HL-60 (cell line): ENCODE measurements at places on chromosomes 1 and 21.

DNA sequence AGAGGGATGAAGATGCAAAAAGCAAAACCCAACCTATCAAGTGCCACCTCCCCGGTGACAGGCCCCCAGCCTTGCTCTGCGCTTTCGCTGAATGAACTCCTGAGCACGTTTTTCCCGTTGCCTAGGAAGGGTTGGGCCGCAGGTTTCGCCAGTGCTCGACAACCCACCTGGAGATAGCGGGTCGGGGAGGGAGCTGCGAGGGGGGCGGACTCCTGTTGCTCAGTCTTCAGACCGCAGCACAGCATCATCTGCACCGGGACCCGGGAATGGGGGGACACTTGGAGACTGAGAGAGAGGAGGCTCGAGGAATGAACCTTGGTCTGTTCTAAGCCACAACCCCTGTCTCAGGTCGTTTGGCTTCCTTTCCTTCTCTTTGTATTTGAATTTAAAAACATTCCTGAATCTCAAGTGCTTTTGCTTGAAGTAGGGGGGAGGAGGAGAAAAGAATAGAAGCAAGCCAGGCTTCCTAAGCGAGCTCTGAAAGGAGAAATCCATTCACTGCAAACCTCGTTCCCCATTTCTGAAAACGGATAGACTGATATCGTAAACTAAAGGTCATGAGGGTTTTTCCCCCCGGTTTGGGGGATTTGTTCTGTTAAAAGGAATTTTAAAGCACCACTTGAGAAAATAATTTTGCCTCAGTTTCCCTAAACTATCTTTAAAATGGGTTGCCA lies 1.2 kb downstream of the AK5 start:
- no peak for DNase-seq

DNA sequence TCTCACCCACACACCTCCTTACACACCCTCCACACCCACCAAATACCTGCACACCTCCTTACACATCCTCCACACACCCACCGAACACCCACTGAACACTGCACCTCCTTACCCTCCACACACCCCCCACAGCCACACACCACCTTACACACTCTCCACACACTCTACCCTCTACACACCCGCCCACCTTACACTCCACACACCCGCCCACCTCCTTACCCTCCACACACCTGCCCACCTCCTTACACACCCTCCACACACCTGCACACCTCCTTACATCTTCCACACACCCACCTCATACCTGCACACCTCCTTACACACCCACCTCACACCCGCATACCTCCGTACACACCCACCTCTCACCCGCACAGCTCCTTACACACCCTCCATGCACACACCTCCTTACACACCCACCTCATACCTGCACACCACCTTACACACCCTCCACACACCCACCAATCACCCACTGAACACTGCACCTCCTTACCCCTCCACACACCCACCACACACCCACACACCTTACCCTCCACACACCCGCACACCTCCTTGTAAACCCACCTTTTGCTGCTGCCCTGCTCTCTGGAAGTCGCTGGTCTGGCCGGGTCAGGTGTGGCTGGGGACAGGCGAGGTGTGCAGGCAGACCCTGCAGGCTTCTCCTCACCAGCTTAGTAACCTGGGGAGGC lies 38.5 kb downstream of the COQ8A start:
- DNase-seq: no peak

DNA sequence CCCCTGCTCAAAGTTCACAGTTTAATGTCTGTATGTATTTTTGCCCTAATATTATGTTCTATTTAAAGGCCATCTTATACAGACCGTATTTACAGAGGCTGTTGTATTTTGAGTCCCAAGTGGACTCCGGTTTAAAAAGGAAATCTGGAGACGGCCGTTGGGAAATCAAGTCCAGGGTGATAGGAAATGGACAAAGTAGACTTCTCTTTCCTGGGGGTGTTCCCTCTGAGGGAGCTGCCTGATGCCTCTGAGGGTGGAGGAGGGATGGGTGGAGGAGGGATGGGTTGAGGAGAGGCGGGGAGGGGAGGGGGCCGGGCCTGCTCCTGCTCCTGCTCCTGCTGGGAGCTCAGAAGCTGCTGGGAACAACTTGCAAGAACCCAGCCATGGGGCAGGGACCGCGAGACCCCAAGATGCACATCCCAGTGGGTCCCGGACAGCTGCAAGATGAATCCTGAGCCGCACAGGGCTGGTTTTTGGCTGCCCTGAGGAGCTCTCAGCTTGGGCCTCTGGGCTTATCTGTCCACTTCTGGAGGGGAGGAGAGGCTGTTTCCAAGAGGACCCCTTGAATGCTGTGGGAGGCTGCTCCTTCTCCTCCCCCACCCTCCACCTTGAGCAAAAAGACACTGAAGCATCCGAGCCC lies 12.0 kb upstream of the ACTL8 start:
- DNase-seq: no peak

DNA sequence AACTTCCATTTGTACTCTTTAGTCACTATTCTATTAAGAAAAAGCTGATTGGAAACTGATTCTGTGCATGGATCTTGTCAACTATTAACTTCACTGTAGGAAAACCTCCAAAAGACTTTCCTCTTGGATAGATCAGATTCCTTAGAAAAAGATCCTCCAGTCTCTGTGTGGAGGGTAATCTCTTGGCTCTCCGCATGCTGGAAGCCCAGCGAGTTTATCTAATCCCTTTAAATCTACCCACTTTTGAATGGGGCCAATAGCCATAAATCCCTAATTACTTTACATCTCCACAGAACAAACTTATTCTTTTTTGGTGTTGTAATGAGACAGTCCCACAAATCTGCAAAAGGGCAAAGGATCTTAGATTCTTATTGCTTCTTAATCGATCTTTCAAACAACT lies 1206.4 kb upstream of the ADGRL4 start:
- DNase-seq: no peak

DNA sequence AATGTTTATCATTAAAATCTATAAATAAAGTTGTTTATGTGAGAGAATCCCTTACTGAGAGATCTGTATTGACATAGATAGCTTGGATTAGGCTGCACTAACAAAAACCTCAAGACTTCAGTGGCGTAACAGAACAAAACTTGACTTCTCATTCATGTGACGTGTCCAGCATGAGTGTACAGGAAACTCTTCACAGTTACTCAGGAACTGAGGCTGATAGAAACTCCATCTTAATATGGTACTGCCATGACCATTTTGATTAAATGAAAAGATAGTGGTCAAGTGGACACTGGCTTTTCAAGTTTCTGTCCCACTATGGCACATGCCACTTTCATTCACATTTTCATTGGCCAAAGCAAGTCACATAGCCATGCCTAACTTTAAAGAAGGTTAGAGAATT lies 3.7 kb downstream of the ST3GAL3 start:
- peak; percentile 45 for DNase-seq

- no peak for DNase-seq
Observed at GRCh38 chr1:18429654-18430053, 51.1 kb upstream of the KLHDC7A start.

DNA sequence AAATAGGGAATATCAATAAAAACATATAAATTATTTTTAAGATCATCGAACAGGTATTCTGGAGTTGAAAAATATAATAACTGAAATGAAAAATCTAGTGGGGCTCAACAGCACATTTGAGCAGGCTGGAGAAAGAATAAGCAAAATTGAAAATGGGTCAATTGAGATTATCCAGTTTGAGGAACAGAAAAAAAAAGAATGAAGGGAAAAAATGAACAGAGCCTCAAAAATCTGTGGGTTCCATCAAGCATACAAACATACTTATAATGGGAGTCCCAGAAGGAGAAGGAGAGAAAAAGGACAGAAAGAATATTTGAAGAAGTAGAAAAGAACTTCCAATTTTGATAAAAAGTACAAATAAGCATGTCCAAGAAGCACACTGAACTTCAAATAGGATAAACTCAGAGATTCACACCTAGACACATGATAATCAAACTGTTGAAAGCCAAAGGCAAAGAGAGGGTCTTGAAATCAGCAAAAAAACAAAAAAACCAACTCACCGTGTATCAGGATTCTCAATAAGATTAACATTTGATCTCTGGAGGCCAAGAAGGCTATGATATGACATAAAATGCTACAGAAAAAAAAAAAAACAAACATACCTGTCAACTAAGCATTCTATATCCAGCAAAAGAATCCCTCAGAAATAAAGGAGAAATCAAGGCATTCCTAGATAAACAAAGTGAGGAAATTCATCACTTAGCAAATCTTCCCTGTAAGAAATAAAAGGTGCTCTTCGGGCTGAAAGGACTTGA lies 5.4 kb upstream of the COQ8A start:
- DNase-seq: no peak

DNA sequence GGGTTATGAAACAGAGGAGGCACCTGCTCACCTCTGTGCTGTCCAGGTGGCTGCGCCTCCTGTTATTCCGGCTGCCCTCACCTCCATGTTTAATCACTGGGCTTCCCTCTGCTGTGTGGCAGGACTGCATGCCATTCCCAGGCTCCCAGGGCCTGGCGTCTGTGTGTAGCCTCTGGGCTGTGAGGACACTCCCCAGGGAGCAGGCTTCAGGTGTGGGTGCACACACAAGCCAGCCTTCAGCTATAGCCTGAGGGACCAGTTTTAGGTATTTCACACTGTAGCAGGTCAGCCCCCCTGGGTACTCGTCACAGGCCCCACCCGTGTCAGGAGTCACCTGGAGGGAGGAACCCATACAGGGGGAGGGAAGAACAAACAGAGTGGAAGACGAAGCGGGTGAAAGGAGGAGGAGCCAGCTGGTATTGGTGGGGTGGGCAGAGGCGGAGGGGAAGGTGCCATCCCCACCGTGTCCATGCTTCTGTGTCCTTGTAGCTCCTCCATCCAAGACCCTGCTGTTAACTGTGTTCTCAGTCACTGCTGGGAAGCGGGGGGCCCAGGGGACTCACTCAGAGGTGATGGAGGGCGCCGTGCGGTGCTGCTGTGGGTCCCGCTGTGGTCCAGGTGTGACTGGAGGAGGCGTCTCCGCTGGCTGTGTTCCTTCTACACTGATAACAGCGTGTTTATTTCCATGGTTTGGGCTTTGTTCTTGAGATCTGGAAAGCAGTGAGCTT lies 158.6 kb downstream of the PGBD5 start:
- no peak for DNase-seq

DNA sequence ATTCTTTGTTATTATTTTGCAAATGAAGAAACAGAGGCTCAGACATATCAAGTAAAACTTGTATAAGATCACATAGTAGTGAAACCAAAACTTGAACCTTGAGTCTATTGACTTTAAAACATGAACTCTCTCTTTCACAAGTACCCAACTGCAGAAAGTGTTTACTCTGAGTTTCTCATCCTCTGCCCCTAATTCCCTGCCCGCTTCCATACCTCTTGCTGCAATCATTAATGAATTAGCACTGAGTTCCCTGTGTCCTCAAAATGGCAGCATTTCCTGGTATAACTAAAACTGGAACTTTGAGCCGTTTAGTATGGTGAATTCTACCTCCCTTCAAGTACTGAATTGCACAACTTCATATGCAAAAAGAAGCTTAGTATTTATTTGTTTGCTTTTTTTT lies 147.7 kb upstream of the DNAH14 start:
- DNase-seq: no peak

DNA sequence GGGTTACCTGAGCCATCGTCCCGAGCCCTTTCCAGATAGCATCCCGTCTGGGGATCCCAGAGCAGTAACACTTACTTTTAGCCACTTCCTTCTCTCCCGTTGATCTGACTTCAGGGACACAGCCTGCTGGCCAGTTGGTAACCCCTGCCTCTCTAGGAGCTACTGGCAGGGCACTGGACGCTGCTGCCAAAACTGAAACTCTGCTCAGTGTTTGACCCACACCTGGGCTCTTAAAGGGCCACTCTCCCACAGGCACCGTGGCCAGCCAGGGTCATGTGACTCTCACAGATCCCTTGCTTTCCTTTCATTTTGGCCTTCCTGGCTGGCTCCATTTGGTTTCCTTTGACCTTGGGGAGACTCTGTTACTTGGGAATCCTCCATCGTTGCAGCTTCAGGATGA lies at the start of gene PIGR:
Gene PIGR (minus strand): TSS at position 206 of the 400 bp plus-strand sequence. CDS start 5,935 bp downstream, outside the sequence.
- no peak for DNase-seq

GRCh38 chr1:173205146-173206051 lies 1.7 kb downstream of the TNFSF4 start:
- DNase-seq: no peak

DNA sequence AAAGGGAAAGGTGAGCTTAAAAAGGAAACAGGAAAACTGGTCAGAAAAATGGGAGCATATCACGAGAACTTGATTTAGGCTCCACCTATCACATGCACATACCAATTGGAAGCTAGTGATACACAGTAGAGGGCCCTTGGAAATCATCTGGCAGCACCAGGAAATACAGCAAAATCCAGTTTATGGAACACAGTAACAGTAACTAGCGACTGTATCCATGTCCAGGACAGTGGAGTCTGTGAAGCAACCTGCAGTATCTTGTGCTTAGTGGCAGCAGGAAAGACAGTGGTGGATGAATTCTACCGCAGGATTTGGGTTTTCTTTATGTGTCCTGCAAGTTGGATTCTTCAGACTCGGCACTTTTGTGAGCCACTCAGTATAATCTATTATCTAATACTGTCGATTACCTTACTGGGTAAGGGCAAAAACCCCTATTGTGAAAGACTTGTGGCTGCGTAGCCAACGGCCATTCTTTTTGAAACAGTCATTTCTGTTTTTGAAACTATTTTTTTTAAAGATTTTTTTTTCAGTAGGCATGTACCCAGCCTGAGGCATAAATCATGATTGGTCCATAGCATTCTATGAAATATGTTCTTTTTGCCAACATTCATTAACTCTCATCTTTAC lies 1.6 kb upstream of the KDM4A start:
- peak; percentile 65 for DNase-seq

- no peak for DNase-seq
Observed at GRCh38 chr1:110591956-110592355, 14.2 kb downstream of the KCNA2 start.

DNA sequence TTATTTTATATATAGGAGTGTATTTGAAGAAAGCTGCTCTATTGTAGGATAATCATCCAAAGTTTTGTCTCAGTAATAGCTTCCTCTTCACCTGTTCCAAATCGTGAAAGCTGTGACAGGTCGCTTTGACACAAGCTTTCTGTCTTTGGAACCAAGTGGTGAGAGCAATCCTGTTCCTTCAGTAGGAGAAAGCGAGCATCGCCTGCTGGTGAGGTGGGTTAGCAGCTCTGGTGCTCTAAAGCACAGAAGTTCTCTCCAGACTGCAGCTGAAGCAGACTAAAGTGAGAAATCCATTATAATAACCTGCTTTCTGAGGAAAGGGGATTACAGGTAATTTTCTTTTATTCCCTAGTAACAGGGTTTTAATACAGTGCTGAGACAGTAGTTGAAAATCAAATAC lies 803.8 kb downstream of the ADGRL2 start:
- DNase-seq: no peak

DNA sequence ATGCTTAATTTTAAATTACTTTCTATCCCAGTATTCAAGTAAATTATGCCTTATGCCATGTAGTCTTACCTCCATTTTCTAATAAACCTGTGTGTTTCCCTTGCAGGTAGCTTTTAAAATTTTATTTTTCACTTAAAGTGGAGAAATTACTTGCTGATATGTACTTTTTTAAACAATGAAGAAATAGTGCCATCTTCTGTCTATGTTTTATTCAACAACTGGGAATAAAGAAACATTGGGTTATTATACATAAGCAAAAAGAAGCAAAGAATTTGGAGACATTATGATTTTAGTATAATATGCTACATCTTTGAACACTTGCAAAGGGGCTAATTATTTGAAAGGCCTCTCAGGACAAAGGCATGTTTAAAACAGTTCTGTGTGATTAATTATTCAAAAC lies 1912.9 kb downstream of the MRPL39 start:
- DNase-seq: no peak

- DNase-seq: no peak
Observed at GRCh38 chr1:205534444-205534985, 30.0 kb downstream of the CDK18 start.
